Chondrocyte (in vitro differentiated cells): ENCODE measurements at places on chromosomes 4 and X. TPM values are rescaled to one million over a fixed set of nuclear protein-coding genes. Genes with fewer than 3 reads are reported as not detected.
A peak's percentile ranks its signal among the peaks of the same experiment; 100 is the strongest.

DNA sequence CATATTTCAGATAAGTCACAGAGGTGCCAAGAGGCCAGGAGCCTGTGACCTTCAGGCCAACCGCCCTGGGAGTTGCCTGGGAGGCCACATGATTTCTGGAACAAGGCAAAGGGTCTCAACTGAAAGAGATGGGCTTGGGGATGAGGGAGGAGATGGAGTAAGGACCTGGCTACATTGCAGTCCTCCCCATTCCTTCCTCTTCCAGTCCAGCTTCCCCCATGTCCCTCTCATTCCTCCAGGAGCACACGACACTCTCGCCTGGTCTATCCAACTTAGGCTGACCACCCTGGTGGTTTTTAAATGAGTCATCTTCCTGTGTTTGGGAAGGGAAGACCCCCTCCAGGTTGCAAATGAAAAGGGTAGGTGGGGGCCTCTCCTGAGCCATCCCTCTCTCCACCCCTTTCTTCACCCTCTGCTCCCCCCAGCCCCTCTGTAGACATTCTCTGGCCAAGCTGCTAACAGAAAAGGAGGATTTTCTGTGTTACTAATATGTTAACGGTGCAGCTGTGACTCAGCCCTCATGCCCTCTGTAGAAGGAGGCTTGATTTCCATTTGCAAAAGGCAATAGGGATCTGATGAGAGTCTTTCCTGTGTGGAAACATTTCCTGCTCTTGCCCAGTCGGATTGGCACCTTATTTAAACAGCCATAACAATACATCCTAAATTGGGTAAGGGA, 79.2 kb downstream of the RTL5 start:
- no peak overlapping the region for H3K27ac ChIP-seq
- DNase-seq: peak; percentile 2
- peaks cover 5% of the 10 kb centered on the region for H3K4me1 ChIP-seq
- H3K36me3 ChIP-seq: no peaks in the 10 kb centered on the region
- H3K27me3 ChIP-seq: no peaks in the 10 kb centered on the region

- peaks cover 2% of the 10 kb centered on the region for H3K27me3 ChIP-seq
- no peak for DNase-seq
- no peaks in the 10 kb centered on the region for H3K4me1 ChIP-seq
- no peak overlapping the region for H3K27ac ChIP-seq
These were observed 79.4 kb downstream of the FTHL17 start for GRCh38 chrX:30992381-30992904.

- no peaks in the 10 kb centered on the region for H3K36me3 ChIP-seq
- no peak overlapping the region for H3K4me3 ChIP-seq
- H3K4me1 ChIP-seq: peaks cover 9% of the 10 kb centered on the region
- no peak overlapping the region for H3K27ac ChIP-seq
These were observed 330.4 kb downstream of the GBA3 start for GRCh38 chr4:23023121-23023520.

DNA sequence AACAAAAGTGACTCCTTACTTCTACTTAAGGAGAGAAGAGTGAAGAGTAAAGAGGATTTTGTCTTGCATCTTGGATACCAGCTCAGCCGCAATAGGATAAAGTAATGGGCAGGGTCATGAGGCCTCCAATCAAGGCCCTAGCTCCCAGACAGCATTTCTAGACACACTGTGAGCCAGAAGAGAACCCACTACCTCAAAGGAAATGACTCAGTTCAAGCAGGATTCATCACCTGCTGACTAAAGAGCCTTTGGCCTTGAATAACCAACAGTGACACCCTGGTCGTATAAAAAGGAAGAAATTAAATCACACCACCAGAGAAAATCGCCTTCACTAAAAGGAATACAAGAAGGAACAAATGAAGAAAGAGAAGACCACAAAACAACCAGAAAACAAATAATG, 416.1 kb downstream of the PCDH18 start:
- H3K4me3 ChIP-seq: no peak overlapping the region
- no peaks in the 10 kb centered on the region for H3K36me3 ChIP-seq
- H3K27ac ChIP-seq: no peak overlapping the region
- H3K27me3 ChIP-seq: no peaks in the 10 kb centered on the region
- DNase-seq: no peak
- H3K4me1 ChIP-seq: no peaks in the 10 kb centered on the region

GRCh38 chrX:6778544-6779503, 243.9 kb upstream of the VCX3A start:
- H3K27ac ChIP-seq: peak overlapping the region; percentile 79
- no peaks in the 10 kb centered on the region for H3K27me3 ChIP-seq
- H3K36me3 ChIP-seq: no peaks in the 10 kb centered on the region
- peaks cover 14% of the 10 kb centered on the region for H3K4me1 ChIP-seq

DNA sequence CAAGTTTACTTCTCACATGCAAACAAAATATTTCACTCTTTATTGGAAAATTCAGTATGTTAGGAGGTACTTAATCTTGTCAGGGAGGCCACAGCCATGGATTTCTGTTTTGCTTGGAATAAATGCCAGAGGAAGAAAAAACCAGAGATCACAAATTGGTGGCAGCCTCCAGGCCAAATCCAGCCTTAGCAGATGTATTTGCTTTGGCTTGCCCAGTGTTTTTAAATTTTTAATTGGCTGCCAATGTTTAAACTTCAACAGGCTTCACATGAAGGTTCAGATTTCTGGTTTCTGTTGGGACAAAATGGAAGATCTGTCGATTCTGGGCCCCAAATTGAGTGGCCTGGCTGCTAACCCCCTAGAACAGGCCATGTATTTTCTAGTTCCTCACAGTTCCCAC, 19.2 kb downstream of the YY2 start:
- peaks cover 3% of the 10 kb centered on the region for H3K36me3 ChIP-seq
- no peak overlapping the region for H3K4me3 ChIP-seq
- H3K4me1 ChIP-seq: peaks cover 57% of the 10 kb centered on the region
- H3K27ac ChIP-seq: peak overlapping the region; percentile 80

GRCh38 chr4:52655506-52655905, 3.6 kb downstream of the USP46 start:
- H3K27ac ChIP-seq: no peak overlapping the region
- no peak for DNase-seq
- H3K36me3 ChIP-seq: no peaks in the 10 kb centered on the region

GRCh38 chr4:821631-822030, 4.3 kb downstream of the CPLX1 start:
- H3K4me3 ChIP-seq: no peak overlapping the region
- no peak overlapping the region for H3K27ac ChIP-seq
- H3K27me3 ChIP-seq: peaks cover 46% of the 10 kb centered on the region
- H3K4me1 ChIP-seq: no peaks in the 10 kb centered on the region
- DNase-seq: no peak

DNA sequence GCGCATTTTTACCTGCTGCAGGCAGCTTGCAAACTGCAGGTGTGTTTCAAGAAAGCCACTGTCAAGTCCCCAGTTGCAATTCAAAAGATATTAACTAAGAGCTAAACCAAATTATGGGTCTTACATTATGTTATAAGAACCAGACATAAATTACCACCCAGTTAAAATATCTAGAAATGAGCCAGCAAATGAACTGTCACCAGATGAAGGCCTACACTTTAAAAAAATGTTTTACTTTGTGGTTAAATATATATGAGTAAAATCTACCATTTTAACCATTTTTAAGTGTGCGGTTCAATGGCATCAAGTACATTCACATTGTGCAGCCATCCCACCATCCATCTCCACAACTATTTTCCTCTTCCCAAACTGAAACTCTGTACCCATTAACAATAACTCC, 32.0 kb upstream of the TMEM131L start:
- no peak overlapping the region for H3K4me3 ChIP-seq
- no peaks in the 10 kb centered on the region for H3K36me3 ChIP-seq
- no peaks in the 10 kb centered on the region for H3K27me3 ChIP-seq
- no peak overlapping the region for H3K27ac ChIP-seq
- H3K4me1 ChIP-seq: peaks cover 13% of the 10 kb centered on the region

DNA sequence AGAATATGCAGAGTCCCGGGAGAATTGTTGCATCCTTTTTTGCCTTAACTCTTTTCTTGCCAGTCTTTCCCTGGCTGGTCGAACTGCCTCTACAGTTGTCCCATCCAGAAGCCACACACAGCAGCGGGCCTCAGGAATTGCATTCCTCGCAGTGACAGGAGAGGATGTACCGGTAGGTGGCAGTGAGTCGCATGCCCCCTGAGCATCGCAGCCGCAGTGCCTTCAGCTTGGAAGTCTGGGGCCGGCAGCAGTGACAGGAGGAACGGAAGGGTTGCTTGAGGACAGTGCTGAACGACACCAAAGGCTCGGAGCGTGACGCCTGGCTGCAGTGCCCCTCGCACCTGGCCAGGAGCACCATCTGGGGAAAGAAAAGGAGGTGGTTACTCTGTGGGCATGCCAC, 23.5 kb downstream of the NDP start:
- peaks cover 3% of the 10 kb centered on the region for H3K27me3 ChIP-seq
- H3K27ac ChIP-seq: no peak overlapping the region
- no peaks in the 10 kb centered on the region for H3K36me3 ChIP-seq
- peaks cover 8% of the 10 kb centered on the region for H3K4me1 ChIP-seq
- no peak overlapping the region for H3K4me3 ChIP-seq

DNA sequence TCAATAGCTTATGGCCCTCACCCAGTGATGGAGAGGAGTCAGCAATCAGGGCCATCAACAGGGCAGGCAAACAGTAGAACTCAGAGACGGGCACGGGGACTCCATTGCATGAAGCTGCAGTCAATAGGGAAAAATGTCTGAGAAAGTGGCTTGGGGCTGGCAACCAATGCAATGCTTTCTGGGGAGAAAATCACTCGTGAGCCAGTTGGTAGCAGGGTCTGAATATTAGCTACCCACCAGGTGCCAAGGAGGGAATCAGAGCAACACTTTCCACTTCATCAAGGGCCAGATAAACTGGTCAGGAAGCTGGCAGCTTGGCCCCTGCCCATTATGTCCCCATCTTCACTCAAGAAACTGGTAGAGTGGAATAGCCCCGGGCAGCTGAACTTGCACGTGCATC, 80.7 kb downstream of the STARD8 start:
- no peak overlapping the region for H3K27ac ChIP-seq
- H3K27me3 ChIP-seq: no peaks in the 10 kb centered on the region
- no peaks in the 10 kb centered on the region for H3K36me3 ChIP-seq
- no peak overlapping the region for H3K4me3 ChIP-seq

- no peaks in the 10 kb centered on the region for H3K4me1 ChIP-seq
- no peak overlapping the region for H3K27ac ChIP-seq
- peaks cover 15% of the 10 kb centered on the region for H3K36me3 ChIP-seq
- no peak overlapping the region for H3K4me3 ChIP-seq
- DNase-seq: no peak
These were observed 78.9 kb upstream of the ZCCHC13 start for GRCh38 chrX:74225111-74225510.

DNA sequence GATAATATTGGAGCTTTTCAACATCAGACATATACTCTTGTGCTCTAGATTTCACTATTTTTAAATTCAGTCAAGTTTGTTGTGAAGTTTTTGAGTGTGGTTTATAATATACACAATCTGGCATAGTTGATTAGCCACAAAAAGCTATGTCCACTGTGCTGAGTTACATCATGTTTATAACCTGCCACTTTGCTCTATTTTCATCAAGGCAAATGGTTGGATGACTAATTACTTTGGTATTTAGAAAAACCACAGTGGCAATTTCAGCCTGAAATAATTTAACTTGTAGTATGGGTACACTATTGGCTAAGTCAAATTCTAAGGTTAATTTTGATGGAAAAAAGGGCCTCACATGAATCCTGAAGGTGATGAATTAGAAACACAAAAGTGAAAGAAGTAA, 262.6 kb downstream of the C4orf33 start:
- no peak overlapping the region for H3K27ac ChIP-seq
- H3K4me1 ChIP-seq: peaks cover 50% of the 10 kb centered on the region
- no peaks in the 10 kb centered on the region for H3K27me3 ChIP-seq
- no peak for DNase-seq

GRCh38 chrX:85622635-85623034, 243.2 kb upstream of the POF1B start:
- no peak overlapping the region for H3K27ac ChIP-seq
- DNase-seq: peak; percentile 40
- no peaks in the 10 kb centered on the region for H3K36me3 ChIP-seq
- H3K4me3 ChIP-seq: no peak overlapping the region
- no peaks in the 10 kb centered on the region for H3K4me1 ChIP-seq

DNA sequence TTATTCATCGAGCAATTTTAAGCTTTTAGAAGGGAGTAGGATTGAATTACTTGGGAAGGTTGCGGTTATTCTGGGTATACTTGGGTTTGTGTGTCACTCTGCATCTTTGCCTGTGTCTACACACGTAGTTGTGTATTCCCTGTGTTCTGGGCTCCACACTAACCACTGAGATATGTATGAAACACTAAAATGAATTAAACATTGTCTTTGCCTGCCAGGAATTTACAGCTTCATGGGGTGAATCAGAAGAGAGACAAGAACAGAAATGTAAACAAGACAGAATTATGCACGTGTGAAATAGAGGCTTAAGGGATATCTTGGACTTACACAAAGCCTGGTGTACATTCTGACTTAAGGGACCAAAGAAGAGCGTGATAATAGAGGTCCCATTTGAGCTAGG, 228.5 kb downstream of the AFF2 start:
- peaks cover 5% of the 10 kb centered on the region for H3K4me1 ChIP-seq
- H3K27me3 ChIP-seq: no peaks in the 10 kb centered on the region
- no peak overlapping the region for H3K4me3 ChIP-seq
- DNase-seq: no peak

DNA sequence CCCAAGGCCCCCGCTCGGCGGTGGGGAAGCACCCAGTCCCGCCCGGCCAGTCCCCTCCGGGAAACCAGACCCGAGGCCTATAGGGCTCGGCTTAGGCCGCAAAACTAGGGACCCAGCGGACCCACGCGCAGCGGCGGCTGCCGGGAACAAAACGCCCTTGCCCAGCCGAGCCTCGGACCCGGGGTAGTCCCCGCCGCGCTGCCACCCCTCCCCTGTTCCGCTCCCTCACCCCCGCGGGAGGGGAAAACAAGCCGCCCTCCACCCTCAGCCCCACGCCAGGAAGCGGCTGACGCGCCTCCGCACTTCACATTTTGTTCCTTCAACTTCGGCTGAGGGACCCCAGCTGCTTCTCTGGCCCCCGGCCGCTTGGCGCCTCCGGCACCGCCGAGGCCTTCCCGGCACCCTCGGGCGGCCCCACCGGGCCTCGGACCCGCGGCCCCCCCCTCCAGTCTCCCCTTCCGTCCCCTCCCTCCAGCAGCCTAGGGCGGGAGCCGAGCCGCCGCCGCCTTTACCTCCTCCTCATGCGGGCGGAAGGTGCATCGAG, 694 bp downstream of the PDS5A start:
- H3K36me3 ChIP-seq: peaks cover 9% of the 10 kb centered on the region
- peak overlapping the region; percentile 82 for H3K4me3 ChIP-seq
- H3K27me3 ChIP-seq: no peaks in the 10 kb centered on the region
- DNase-seq: no peak
- peak overlapping the region; percentile 81 for H3K27ac ChIP-seq

GRCh38 chrX:40945361-40945713, 139.9 kb upstream of the USP9X start:
- H3K4me3 ChIP-seq: peak overlapping the region; percentile 40
- no peaks in the 10 kb centered on the region for H3K36me3 ChIP-seq
- DNase-seq: no peak
- H3K27ac ChIP-seq: peak overlapping the region; percentile 92
- peaks cover 29% of the 10 kb centered on the region for H3K4me1 ChIP-seq

The AADAT gene
- 9.8 to 13.2 TPM (median 12.3 TPM) in 3 replicates for total RNA-seq

The TMEM271 gene
- total RNA-seq: not detected in 3 replicates

The GEMIN8 gene
- 12.7 to 13.0 TPM (median 12.8 TPM) in 3 replicates for total RNA-seq

The ART3 gene
- total RNA-seq: 0.40 to 0.41 TPM in 2 of 3 replicates, not detected in the other

The PLXNB3 gene
- total RNA-seq: 8.5 to 36.3 TPM (median 34.8 TPM) in 3 replicates

The WDFY3 gene
- total RNA-seq: 59.5 to 80.1 TPM (median 61.9 TPM) in 3 replicates

The TIGD2 gene
- total RNA-seq: 4.3 to 5.2 TPM (median 5.1 TPM) in 3 replicates
